ENCODE measurements at places on chromosomes 12 and 14.
A peak's percentile ranks its signal among the peaks of the same experiment; 100 is the strongest.

DNA sequence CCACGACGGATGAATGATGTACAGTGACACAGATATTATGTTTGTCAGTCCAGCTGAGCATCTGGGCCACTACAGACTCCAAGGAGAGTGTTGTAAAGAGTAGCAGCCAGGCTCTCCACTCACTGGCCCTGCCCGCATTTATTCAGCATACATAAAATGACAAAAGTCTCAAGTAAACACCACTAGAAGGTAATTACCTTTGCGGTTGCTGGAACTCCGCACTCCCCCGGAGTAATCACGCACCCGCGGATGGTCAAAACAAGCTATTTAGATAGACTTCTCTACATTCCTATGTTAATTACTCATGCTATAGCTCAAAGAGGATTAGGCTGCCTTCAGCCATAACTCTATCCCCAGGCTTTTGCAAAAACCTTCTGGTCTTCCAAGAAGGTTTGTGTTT, 18.8 kb upstream of the STRAP start:
- DNase-seq = no peak

DNA sequence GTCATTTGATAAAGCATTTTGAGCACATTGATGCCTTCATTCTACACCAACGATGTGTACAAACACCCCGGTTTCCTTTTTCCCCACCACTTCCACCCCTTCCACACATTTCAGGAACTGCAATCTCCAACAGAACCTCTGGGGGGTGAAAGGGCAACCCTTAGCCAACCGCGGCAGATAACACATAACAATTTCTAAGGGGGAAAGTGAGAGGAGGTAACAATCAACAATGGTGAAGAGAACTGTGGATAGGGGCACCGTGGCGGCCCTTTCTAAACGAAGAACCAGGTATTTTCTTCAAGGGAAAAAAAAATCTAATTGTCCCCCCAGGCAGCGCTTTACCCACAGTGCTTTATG, 1.1 kb downstream of the KITLG start:
- no peak for DNase-seq

- no peak for DNase-seq
Observed at GRCh38 chr14:76502638-76503037, 126.7 kb downstream of the ESRRB start.

- DNase-seq = no peak
Observed at GRCh38 chr14:92556863-92557543, 43.4 kb downstream of the RIN3 start.

DNA sequence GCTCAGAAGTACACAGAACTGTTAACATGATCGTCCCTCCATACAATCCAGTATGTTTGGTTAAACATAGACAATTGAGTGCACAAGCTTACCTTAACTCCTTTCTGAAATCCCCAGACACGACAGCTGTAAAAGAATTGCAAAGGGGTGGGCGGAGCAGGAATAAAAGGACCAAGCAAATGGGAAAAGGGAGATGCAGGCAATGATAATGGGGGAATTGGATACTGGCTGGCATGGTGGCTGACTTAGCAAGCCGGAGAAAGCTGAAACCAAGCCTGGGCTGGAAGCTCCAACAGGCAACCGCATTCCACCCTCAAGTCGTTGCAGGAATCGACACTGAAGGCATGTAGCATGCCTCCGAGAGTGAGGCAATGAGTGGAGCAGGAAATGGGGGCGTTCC, 96.8 kb upstream of the TMEM132C start:
- DNase-seq = no peak

DNA sequence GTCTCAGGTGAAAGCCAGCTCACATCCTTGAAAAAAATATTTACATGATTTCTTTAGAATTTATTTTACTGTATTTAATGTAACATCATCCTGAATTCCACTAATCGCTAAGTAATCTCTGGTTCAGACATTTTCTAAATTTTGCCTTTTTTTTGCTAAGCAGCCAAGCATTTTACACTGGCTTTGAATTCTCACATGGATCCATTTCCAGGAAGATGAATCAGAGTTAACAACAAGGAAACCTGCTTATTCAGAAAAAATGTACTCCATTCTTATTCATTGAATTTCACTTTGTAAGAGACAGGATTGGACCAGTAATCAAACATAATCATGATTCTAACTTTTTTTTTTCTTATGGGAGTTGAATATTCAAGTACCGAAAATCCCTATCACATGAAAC, 1785.1 kb upstream of the FLRT2 start:
- no peak for DNase-seq

GRCh38 chr12:56257491-56258067, 605 bp downstream of the ANKRD52 start:
- DNase-seq = peak; percentile 11

DNA sequence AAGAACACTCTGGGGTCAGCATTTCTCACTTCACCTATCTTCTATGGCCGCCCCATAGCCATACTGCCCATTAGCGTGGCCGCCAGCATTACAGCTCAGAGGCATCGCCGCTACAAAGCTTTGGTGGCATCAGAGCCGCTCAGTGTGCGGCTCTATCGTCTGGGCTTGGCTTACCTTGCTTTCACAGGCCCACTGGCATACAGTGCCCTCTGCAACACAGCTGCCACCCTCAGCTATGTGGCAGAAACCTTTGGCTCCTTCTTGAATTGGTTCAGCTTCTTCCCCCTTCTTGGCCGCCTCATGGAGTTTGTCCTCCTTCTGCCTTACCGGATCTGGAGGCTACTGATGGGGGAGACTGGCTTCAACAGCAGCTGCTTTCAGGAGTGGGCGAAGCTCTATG, 2.6 kb downstream of the DNAJC22 start:
- DNase-seq = no peak

DNA sequence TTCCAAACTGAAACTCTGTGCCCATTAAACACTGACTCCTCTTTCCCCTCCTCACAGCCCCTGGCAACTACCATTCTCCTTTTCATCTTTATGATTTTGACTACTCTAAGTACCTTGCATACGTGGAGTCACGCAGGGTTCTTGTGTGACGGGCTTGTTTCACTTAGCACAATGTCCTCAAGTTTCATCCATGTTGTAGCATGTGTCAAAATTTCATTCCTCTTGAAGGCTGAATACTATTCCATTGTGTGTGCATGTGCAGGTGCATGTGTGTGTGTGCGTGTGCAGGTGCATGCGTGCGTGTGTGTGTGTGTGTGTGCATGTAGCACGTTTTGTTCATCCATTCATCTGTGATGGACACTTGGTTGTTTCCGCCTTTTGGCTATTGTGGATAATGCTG, 106.1 kb downstream of the ZFP36L1 start:
- no peak for DNase-seq

DNA sequence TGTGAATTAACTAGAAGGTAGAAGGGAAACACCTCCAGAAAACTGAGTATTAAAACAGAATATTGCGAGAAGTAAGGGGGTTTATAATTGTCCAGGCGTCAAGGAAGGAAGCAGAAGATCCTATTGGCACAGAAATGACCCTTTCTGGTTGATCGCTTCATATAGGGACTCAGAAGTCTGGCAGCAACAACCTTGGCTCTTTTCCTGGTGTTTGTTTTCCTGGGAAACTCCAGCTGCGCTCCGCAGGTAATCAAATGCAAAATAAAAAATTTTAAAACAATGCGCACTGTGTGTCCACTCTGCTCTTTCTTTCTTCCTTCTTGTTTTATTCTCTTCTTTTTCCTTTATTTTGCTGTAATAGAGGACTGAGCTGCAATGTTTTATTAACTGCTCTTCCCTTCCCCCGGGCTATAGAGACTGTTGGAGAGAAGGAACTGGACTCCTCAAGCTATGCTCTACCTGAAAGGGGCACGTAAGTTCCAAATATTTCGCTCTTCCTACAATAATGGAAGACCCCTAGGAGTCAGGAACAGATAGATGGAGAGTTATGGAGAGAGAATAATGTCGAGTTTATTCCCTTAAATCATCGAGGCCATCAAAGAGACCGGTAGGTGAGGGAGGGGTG, 737 bp downstream of the SPX start:
- no peak for DNase-seq

GRCh38 chr14:105528586-105529318, 2.4 kb downstream of the TMEM121 start:
- peak; percentile 26 for DNase-seq

DNA sequence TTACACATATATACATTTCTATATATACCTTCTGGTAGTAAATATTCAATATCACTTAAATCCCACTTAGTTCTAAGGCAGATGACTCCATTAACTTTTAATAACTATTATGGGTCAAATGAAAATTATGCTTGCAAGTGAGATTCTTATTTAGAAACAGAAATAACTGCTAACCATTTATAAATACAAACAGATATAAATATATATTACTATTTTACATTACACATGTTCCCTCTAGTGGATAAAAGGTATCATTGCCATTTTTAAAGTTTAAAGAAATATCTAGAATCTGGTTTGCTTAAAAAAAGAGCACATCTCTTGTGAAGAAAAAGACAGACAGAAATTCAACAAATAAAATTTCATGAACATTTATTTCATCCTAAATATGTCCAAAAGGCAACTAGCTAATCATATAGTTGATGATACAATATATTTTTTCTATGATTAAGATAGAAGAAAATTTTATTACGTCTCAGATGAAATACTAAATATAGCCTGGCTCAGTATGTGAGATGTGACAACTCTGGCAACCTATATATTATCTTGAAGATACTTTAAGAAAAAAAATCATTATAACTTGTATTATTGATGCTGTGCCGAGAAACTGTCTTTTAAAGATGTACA, 11.7 kb upstream of the RAD51AP1 start:
- DNase-seq = no peak

DNA sequence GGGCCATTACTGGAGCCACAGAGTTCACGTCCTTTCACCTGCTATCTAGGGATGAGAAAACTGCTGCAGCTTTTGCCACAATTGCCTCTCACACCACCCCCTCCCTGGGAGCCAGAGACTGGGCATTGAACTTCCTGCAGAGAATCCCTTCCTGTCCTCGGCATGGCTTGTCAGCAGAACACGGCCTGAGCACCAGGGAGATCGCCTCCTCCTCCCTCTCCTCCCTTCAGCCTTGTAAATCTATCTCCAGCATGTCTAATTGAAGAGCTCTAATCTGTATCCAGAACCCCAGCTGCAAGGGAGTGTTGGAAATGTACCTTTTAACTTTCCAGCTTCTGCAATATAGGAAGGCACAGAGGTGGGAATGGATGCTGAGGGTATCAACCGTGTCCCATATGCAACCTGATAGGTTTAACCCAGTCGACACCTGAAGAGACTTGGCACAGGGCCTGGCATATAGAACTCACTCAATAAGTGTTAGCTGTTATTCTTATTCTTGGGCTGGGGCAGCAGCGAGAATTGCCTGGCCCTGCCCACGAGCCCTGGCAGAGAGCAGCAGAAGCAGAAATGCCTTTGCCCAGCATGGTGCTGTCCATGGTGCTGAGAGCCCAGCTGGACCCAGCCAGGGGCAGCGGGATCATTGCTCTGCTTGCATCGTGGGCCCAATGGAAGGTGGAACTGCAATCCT, 26.8 kb downstream of the TMEM63C start:
- DNase-seq = peak; percentile 71

DNA sequence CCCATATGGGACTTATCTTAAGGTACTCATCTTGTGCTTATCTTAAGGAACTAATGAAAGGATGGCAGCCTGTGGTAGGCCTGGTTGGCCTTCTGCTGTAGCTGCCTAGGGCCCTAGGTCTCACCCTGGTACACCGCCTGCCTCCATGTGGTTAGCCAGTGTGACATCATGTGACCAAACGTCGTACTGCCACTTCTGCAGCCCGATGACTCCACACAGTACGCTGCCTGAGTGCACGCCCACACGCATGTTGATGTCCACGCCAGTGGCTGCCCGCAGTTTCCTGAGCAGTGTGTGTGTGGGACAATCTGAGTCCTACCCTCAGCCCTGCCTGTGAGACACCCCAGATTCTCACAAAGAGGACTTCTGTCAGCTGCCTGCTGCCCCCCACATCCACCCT, 5.1 kb downstream of the ADCY4 start:
- DNase-seq = no peak

GRCh38 chr14:99248761-99249171, 23.2 kb downstream of the BCL11B start:
- no peak for DNase-seq

GRCh38 chr12:132277374-132277941, 51.9 kb downstream of the GALNT9 start:
- no peak for DNase-seq

- DNase-seq = no peak
Observed at GRCh38 chr12:72276181-72276805, 4.1 kb downstream of the TRHDE start.

GRCh38 chr12:1171657-1172408, 180.8 kb downstream of the ERC1 start:
- DNase-seq = no peak

DNA sequence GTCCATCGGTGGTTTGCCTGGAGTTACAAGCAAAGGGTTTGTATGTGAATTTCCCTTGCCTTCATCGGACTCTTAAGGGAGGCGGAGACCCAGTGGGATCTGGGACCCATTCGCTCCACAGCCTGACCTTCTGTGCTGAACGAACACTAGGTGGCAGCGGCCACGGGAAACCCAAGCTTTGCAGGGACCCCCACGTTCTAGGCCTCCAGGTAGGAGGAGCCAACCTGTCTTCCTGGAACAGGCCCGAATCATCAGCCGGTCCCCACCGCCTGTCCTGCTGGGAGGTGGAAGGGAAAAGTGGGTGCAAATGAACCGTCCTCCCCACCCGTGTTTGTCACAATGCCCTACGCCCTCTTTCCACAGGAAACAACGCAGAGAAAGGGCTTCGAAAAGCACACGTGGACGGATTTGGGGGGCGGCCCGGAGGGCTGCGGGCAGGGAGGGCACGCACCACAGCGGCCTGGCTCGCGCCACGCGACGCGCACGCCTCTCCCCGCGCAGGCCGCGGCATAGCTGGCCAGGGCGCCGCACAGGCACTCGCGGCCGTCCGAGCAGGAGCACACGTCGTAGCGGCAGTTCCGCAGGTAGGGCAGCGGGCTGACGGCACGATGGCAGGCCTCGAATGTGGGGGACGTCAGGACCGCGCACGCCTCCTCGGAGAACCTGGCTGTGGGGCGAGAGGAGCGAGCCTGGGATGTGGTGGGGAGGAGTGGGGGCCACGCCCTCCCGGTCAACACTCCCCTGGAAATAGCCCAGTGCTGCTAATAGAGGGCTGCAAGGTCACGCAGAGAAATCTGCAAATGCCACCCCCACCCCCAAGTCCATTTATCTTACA, 67.8 kb downstream of the VWF start:
- peak; percentile 26 for DNase-seq

DNA sequence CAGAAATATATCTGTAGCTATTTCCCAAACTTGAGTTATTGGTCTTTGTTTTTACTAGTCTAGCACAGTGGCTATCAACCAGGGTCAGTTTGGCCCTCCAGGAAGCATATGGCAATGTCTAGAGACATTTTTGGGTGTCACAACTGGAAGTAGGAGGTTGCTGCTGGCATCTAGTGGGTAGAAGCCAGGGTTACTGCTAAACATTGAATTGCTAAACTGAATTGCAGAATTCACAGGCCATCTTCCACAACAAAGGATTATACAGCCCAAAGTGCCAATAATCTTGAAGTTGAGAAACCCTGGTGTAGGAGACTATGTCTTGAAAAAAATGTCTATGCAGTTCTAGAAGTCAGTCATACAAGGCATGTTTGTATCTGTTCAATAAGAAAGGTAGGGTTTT, 27.7 kb downstream of the ARHGAP5 start:
- no peak for DNase-seq

Measured in activated naive CD4-positive, alpha-beta T cell treated with anti-CD3 and anti-CD28 coated beads for 36 hours (primary cell).